ENCODE measurements at places on chromosomes 7 and 10.

GRCh38 chr10:132192991-132193665 lies 6.4 kb downstream of the DPYSL4 start:
- DNase-seq: no peak

DNA sequence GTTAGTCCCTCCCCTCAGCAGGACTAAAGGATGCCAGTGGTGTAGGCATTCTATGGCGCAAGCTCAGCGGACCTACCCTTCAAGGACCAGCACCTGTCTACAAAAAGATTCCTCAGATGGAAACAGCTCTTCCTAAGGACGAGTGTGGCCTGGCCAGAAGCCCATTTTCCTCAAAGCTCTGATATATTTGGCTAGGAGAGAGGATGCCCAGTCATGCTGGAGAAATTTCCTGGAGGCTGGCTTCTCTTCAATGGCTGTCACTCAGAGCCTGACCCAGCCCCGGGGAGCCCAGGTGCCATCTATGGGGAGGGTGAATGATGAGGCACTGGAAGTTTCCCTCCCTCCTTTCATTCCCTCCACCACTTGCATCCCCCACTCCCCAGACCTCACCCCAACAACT lies 111.5 kb downstream of the PLXNA4 start:
- no peak for DNase-seq

DNA sequence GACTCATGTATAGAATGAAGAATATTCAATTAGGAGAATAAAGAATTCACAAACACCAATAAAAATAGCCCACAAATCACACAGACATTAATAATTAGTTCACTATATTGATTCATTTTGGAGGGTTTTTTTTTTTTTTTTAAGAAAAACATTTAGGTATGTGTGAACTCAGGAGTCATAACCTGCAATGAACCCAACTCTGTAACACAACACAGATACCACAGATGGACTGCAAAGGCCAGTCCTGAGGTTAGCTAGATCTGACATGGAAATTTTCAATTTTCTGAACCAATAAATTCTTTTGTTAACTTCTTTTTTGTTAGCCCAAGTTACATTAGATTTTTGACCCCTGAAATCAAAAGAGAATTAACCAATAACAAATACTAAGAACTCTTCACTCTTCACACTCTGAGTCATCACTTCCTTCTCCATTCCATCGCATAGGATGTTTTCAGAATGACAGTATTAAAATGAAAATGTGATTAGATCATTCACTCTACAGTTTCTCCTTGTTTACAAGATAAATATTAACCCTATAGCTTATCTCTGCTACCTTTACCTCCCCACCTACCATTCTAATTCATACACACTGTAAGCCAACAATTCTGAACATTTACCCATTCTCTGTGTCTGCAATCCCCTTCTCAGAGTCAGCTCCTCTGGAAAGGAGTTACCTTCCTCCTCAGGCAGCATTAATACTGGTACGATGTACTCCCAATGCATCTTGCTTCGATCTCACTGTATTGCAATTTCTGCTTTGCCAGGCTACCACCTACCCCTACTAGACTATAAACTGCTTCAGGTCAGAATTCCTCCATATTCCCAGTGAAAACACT lies 141.5 kb downstream of the LRRN3 start:
- no peak for DNase-seq

GRCh38 chr7:24283897-24284698 lies at the start of gene NPY:
NPY (plus strand) TSS chr7:24284190; CDS start chr7:24285241, 1,051 bp downstream.
- DNase-seq: no peak

DNA sequence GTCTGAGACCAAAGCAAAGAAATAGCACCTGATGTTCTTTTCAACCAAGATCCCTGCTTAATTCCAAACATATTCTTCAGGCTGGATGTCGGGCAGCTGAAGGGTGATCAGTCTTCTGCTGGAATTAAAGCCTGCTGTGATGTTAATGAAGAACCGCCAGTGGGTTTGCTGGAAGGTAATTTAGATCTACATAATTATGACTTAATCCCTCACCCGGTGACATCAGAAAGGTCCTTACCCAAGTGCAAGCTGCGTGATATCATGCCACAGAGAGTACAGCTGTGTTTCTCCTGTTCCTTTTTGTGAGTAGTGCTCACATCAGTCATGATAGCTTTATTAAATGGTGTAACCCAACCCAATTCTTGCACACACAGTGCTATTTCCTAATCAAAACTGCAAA lies 29.1 kb upstream of the LRGUK start:
- no peak for DNase-seq

GRCh38 chr7:47577321-47577919 lies 4.5 kb downstream of the TNS3 start:
- DNase-seq: no peak

DNA sequence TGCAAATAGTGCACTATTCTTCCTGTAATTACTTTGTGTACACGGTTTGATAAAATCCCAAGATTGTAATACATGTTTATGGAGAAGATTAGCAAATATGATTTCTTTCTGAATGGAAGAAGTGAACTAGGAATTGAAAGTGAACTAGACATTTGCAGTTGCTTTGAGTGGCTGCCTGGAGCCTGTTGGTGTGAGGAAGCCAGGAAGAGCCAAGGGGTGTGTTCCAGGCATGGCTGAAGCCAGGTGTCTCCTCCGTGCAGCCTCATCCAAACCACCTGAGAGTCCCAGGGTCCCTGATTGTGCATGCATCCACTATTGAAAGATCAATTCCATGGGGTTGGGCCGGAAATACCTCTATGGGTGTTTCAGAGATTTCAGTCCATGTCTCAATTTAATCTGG lies 253.1 kb upstream of the SHH start:
- no peak for DNase-seq

DNA sequence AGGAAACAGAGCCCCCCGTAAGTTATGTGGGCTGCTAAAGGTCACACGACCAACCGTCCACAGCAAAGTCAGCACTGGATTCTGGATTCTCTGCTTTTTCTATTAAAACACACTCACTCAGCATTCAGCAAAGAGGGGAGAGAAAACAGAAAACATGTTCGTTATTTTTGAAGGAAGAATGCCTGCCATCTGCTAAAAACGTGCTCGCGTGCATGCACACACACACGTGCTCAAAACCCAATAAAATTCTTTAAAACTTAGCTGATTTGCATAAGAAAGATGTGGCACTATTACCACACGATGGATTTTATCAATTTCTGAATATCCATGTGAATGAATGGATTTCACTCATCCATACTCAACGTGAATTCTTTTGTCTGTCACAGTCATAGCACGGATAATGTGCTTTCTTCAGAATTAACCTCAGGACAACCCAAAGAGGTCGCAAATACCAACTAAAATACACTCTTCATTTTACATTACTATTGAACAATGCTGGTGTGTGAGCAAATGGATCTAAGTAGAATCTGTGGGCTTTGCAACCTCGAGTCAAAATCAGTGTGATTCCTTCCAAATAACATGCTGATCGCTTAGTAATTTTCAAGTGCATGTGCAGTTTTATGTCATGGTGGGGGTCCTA lies 40.8 kb downstream of the NRP1 start:
- no peak for DNase-seq

- no peak for DNase-seq
Measured at GRCh38 chr7:122412883-122413282, 108.3 kb upstream of the FEZF1 start.

- DNase-seq: no peak
Measured at GRCh38 chr7:24722386-24723177, 34.7 kb downstream of the GSDME start.

DNA sequence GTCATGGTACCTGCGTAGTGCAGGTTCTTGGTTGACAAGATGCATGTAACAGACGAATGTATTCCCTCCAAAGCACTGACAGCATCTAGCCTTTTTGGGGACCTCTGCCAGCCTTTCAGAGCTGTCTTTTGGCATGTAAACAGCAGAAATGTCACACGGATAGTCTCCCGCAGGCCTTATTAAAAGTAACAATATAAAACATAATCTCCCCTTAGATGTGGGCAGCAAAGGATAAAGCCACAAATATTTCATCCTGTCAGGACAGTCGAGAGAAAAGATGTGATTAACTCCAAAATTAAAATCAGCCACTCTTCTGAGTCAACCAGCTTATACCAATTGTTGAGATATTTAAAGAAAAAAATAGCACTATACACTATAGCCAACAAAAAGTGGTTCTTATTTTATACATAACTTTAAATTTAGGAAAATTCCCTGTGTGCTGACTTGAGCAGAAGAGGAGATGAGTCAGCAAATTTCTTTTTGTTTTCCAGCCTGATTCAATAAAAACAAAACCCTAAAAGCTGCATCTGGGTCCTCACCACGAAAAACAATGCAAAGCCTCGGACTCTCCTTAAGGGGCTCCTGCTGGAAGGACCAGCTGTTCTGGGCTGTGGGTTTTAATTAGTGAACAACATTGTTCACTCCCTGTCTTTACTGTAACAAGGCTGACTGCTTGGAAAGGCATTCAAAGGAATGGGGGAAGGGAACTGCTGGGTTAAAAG lies 240.2 kb downstream of the ADAM12 start:
- DNase-seq: no peak

- no peak for DNase-seq
Measured at GRCh38 chr7:104296266-104296665, 32.1 kb upstream of the LHFPL3 start.

DNA sequence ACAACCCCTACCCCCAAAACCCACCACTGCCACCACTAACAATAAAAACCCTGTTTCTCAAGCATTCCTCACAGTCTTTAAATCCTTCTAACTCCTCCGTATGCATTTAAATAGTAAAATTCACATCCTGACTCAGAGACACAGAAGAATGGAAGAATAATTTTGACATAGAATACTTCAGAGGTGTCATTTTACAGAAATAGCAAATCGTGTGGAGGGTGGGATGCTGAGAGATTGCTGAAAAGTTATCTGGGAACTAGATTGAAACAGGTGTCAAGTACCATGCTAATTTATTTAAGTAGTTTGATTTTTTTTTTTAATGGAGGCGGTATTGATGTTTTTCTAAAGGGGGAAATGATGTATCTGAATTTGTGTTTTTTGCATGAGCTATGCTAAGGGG lies 575.2 kb upstream of the TPK1 start:
- no peak for DNase-seq

DNA sequence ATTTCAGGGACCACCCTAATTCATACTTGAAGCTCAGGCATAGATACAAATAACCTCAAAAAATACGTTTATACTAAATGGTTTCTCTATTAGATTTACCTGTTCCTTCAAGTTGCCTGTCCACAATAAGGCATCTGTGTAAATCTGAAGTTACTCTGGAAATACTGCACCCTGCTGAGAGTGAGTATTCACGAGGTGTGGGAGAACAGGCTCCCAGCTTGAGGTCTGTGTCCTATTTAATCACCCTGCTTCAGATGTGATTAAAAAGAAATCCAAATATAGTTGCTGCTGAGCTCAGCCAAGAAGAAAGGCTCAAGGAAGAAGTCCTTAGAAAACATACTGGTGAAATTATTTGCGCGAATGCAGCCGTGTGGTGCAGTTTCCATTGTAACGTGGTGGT lies 136.8 kb downstream of the KLF6 start:
- DNase-seq: no peak

- DNase-seq: no peak
Measured at GRCh38 chr10:118042336-118042735, 4.4 kb downstream of the RAB11FIP2 start.

GRCh38 chr10:8034466-8035005 lies 20.0 kb upstream of the GATA3 start:
- no peak for DNase-seq

DNA sequence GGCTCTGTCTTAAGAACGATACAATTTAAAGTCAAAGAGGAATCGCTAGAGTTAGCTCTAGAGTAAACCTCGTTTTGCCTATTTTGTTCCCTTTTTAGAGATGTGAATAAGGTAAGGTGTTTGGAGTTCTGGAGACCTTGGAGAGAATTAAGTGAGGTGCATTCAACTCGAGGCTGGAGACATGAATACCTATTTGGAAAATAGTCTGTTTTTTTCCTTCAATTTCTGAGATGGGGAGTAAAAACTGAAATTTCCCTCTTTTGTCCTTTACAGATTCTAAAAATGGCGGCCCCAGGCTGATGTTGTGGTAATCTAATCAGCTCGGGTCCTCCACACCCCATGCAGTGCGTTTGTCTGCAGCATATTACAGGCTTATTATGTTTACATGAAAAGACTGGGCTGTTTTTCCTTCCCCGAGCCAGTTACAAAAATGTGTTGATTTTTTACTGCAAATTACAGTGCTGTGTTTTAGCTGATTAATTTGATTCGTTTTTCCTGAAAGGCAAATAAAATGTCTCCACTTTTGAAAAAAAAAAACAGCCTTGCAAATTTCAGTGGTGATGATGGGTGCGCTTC lies 1.5 kb downstream of the KMT2E start:
- DNase-seq: no peak

- DNase-seq: no peak
Measured at GRCh38 chr10:84196083-84196482, 1.7 kb downstream of the CDHR1 start.

- no peak for DNase-seq
Measured at GRCh38 chr7:19177269-19177668, 32.0 kb upstream of the FERD3L start.

- DNase-seq: no peak
Measured at GRCh38 chr10:44036425-44036824, 348.5 kb downstream of the CXCL12 start.

DNA sequence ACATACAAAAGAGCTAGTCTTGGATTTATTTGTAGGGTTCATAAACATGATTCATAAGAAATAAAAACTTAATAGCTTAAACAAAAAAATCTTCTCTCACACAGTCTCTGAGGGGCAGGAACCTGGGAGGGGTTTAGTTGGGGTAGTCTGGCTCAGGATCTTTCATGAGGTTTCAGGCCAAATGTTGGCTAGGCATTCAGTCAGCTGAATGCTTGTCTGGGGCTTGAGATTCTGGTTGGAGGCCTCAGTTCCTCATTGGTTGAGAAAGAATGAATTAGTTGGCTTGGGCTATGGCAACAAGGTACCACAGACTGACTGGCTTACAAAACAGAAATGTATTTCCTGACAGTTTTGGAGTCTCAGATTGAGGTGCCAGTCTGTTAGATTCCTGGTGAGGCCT lies 74.3 kb downstream of the ANKRD7 start:
- no peak for DNase-seq
